LNCaP clone FGC (cell line): ENCODE measurements at places on chromosomes 3 and 15.

DNA sequence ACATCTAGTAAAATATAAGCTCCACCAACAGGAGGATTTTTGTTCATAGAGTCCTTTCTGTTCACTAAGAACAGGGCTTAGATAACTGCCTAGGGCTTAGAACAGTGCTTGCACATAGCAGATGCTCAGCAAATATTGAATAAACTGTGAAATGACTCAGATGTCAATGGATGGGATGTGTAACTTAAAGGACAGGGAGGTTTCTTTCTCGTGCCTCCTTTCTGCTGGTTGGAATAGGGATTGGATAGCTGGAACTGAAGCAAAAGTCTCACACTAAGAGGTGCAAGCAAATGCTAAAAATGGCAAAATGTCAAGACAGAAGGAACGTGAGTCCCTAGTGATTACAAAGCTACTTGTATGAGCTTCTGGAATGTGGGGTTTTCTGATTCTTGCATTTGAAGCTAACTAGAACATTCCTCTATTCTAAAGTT is 392.8 kb upstream of the WNT5A start:
- DNase-seq: no peak

DNA sequence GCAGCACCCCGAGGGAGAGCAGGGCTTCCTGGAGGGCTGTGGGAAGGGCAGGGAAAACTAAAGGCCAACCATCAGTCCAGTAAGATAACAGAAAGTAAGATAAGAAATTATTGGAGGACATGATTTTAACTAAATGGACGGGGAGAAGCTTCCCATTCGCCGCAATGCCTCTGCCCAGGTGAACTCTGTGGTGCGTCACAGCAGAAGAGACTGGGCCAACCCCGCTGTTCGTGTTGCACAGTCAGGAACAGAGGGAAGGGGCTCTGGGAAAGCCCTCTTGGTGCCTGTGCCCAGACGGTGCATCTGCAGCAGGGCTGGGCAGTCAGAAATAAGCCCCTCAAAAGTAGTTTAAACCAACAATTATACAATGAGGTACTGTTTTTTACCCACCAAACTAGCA is 284.1 kb downstream of the OCA2 start:
- no peak for DNase-seq

GRCh38 chr3:14216257-14217048 is 37.8 kb downstream of the LSM3 start:
- no peak for DNase-seq

DNA sequence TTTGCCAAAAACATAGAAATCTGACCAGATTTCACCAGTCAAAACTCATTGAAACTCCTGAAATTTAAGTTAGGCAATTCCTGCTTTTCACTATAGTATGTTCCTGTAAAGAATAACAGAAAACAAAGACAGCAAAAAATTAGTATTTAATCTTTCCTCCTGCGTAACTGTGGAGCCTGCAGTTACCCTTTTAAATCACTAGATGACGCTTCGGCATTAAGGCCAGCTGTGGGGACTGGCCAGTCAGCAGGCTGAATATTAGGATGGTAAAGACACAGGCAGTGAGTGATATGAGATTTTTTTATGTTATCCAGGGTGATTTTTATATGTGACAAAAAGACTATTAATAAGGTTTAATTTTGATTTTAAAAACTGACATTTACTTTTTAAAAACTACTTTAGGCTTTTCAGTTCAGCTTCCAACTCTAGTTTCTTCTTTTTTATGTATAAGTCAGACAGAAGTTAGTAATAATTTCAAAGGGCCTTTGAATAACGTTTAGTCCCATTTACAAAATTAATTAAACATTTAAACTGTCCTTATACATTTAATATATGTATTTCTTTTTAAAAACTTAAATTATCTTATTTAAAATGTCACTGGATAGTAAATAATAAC is 165.1 kb downstream of the PPM1L start:
- DNase-seq: peak; percentile 14

DNA sequence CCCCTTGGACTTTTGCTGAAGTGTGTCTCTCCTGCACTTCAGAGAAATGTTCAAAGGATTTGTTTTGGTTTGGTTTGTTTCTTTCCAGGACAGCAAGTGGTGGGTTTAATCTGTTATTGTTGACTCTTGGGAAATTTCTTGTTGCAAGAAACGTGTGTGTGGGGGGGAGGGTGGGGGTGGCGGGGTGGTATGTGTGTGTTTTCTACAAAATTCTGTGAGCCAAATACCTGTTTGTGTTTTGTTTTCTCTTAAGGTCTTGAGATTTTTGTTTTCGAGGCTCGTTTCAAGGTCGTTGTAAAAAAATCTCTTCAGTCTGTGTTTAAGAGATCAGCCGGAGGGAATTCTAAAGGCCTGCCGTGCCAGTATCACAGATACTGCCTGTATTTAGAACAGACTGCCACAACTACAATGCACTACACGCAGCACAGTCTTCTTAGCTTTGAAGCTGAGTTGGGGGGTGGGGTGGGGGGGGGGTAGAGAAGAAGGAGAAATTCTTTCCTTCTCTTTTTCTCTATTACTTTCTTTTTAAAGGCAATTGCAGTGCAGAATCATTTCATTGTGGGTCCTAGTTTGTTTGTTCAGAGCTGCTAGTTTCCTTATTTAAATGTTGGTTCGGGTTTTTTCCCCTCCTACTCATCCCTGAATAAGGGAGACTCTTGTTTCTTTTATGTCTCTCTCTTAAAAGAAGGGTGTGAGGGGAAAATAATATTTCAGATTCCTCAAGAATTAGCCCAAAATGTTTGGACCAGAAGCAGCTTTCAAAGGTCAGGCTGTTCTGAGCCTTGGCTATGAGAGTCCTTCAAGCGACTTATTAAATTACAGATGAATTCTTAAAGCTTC is 1.4 kb upstream of the BCL6 start:
- no peak for DNase-seq

DNA sequence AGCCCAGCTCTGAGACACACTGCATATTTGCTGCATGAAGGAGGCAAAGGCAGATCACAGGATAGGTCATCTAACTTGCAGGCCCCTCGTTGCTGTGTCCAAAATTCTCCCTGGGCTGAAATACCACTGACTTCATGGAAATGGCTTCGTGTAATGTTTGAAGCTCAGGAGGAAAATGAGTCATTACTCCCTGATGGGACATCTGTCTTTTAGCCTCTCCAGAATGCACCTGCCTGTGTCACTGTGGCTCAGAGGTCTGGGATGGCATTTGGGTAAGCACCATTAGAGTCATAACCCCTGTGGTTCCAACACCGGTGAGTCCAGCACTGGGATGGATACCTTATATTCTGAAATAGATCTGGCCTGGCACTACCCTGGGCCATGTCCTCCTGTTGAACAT is 51.5 kb downstream of the IL12A start:
- DNase-seq: no peak

DNA sequence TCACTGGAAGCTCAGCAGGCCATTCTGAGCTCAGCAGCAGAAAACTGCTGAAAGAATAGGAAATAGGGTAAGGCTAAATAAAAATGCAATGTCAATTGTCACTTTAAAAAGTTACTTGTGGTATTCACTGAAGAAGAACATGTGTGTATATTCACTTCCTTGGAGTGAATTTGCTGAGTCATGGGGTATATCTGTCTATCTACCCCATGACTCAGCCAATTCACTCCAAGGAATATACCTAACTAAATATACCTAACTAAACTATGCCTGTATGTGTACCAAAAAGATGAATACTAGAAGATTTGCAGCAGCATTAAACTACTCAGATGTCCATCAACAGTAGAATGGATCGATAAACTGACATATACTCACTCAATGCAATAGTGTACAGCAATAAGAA is 69.5 kb upstream of the KCNAB1 start:
- no peak for DNase-seq

GRCh38 chr3:69876073-69876472 is 123.5 kb upstream of the SAMMSON start:
- DNase-seq: no peak

DNA sequence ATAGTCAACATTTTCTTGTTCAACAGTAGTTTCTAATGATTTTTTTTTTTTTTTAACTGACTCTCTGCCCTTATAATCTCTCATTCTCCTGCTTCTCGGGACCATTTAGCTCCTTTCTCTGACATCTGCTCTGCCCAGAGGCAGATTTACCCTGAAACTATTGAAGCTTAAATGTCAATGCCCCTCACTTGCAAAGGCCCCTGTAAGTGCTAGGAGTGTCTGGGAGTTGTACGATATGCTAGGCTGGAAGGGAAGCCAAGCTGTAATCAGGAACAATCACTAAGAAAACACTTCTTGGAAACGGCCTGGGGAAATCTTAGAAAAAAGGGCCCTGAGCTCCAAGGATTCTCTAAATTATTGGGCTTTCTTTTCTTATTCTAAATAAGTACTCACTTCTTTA is 5.8 kb upstream of the PLOD2 start:
- no peak for DNase-seq

- DNase-seq: peak; percentile 92
Observed at GRCh38 chr15:100230784-100231183, 111.0 kb downstream of the ADAMTS17 start.

DNA sequence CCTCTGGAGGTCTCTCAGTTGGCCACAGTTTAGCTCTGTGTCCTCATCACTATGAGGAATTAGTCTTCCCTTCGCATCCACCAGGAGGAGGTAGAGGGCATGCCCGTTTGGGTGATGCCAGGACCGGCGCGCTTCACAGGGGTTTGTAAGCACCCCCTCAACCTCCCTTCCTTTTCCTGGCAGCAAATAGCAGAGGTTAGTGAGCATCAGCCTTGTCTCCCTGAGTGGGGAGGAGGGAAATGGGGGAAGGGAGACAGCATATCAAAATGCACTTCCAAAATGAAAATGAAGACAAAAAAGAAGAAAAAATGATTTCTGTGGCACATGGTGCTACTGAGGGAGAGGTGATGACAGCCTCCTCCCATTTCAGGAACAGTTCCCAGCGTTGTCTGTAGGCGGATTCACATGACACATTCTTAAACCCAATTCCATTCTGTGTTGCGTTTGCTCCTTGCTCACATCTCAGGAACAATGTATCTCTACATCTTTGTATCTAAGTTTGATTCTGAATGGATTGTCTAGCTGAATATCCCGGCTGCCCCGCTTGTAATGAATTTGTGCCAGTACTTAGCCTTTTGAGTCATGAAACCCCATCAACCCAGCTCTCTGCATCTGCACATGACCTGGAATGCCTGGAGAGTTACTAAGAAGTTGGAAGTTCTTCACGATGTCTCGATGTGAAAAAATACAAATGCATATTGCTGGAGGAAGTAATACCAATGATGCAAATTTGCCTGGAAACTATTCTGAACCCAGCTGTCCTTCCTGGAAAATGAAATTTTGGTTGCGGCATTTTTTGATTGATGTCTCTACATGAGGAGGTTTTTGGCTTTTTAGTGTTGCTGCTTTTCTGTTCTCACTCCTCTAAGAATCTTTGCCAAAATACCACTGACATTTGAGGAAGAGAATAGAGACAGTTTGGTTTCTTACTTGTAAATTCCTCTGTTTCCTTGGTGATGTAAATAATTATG is 45.2 kb downstream of the TYRO3 start:
- DNase-seq: no peak

DNA sequence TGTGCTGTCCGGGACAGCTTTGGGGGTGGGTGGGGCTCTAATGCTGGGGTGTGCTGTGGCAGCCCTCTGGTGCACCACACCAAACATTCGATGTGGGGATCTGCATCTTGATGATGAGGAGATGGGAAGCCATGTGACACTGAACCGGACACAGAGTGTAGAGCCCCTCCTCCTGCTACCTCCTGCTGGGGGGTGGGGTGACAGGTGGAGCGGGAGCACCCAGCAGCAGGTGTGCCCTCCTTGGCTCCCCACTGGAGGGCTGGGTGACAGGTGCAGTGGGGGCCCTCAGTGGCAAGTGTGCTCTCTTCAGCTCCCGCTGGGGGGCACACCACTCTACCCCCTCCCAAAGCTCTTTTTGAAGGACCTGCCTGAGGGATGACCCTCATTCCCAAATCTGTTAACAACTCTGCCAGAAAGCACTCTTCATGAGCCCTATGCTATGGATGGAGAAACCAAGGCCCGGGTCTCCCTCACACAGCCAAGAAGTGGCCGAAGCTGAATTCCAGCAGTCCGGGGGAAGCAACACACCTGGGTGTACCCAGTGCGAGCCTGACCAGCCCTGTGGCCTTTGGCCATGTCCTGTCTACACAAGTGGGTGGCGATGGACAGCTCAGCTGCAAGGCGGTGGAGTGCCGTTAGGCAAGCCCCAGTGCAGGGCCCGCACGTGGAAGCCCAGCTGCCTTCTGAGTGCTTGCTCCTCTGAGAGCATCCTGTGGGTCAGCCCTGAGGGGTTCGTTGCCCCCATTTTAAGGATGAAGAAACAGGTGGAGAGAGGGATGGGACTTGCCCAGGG is 609 bp upstream of the UROC1 start:
- no peak for DNase-seq

- no peak for DNase-seq
Observed at GRCh38 chr3:13597661-13598060, 48.7 kb downstream of the FBLN2 start.

- no peak for DNase-seq
Observed at GRCh38 chr15:95025924-95026728, 794.8 kb downstream of the MCTP2 start.

DNA sequence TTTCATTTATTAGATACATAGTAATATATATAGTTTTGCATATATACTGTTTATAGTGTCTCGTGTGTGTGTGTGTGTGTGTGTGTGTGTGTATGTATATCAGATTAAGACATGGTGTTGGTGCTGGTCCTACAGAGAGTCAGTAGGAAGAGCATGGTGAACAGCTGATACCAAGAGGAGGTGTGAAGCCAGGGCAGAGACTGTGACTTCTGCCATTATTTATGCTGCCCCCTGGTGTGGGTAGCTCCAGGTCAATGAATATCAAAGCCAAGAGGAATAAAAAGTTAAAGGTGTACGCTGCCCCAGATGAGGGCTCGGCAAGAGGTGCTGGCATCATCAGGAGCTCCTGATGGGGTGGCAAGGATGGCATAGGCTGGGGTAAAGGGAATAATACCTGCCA is 299.5 kb upstream of the RASGRP1 start:
- DNase-seq: no peak

DNA sequence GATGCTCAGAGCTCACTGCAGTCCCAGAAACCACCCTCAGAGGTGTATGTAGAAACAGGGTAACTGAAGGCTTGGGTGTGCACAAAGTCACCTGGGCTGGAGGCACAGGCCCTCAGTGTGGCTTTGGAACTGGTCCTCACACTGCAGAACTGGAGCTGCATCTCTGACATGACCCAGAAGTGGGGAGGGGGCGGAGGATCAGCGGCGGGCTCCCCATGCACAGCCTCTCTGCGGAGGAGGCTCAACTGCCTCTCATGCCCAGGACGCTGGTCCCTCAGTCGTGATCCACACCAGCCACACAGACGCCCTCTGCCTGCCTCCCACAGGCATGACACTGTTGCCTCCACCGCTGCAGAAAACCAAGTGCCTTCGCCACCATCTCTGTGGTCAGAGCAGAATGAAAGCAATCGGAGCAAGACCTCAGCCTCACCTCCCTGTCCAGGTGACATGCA is 73.7 kb downstream of the TM2D3 start:
- DNase-seq: peak; percentile 11
